Mesenteric fat pad (tissue), 1 donor: ENCODE measurements at places on chromosomes 2 and 18. TPM values are rescaled to one million over a fixed set of nuclear protein-coding genes. Genes with fewer than 3 reads are reported as not detected.

The MZT2A gene
- 37.3 TPM for total RNA-seq

The FEV gene
- total RNA-seq, result not detected

The RAPGEF4 gene
- 10.4 TPM for total RNA-seq

The GBX2 gene
- total RNA-seq, result not detected

The KIF5C gene
- 0.84 TPM for total RNA-seq

The CD8B2 gene
- total RNA-seq, result not detected

The CNGA3 gene
- 1.1 TPM for total RNA-seq

The NXPH2 gene
- total RNA-seq, result not detected

The KIAA2012 gene
- total RNA-seq, result not detected
